Activated naive CD8-positive, alpha-beta T cell treated with anti-CD3 and anti-CD28 coated beads, Interleukin-2, amount 50 U/mL, for 24 hours (primary cell): ENCODE measurements at places on chromosomes 6 and 20.

DNA sequence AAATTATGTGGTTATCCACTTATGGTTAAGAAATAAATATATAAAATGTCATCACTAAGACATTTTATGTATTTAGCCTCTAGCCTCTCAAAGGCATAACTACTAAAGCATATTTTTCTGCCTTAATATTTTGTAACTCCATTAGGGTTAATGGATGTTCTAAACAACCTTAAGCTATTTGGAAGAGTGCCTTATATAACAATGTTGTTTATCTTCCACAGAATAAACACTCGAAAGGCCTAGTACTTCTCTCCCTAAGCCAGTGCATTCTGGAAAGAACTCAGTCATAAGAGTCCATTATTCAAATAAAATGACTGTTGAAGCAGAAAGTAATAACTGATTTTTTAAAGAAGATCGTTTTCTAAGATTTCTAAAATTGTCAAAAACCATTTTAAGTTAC lies 15.0 kb upstream of the PRIM2 start:
- DNase-seq: no peak

DNA sequence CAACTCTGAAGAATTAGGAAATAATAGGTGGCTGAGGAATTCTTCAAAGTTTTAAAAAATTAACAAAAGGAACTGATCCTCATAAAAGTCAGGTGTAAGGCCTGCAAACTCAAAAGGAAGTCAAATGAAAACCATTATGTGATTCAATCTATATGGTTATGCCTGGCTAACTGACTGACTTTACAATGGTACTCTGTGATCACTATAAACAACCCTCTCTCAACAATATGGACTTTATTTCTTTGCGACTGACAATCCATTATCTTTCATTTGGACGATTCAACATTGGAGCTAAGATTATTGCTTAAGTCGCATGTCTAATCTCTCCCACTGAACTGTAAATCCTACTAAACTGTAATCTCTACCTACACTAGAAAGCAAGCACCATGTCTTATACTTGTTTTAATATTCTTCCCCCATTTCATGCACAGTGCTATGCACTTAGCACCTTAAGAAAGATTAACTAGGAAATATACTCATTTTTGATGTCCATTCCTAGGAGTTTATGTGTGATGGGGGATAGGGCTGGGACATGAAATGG lies 1.4 kb downstream of the STK38 start:
- DNase-seq: no peak

DNA sequence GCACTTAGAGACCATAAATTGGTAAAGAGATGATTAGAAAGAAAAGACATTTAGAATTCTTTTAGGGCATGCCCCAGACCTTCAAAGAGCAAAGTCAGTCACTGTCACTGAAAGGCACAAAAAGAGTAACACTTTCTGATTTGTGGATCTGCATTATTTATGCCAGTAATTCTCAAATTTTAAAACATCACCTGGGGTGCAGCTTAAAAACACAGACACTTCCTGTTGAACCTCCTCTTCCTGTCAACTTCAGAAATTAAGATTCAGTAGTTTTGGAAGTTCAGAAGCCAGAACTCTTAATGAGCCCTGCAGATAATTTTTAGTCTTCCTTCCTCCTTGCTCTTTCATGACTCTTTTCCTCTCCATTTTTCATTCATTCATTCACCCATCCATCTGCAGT lies 137.5 kb downstream of the NRN1 start:
- DNase-seq: no peak

- no peak for DNase-seq
These were observed 151.4 kb upstream of the LAMA2 start for GRCh38 chr6:128731249-128732165.

- no peak for DNase-seq
These were observed 271.5 kb upstream of the KCNQ5 start for GRCh38 chr6:72350296-72350881.

DNA sequence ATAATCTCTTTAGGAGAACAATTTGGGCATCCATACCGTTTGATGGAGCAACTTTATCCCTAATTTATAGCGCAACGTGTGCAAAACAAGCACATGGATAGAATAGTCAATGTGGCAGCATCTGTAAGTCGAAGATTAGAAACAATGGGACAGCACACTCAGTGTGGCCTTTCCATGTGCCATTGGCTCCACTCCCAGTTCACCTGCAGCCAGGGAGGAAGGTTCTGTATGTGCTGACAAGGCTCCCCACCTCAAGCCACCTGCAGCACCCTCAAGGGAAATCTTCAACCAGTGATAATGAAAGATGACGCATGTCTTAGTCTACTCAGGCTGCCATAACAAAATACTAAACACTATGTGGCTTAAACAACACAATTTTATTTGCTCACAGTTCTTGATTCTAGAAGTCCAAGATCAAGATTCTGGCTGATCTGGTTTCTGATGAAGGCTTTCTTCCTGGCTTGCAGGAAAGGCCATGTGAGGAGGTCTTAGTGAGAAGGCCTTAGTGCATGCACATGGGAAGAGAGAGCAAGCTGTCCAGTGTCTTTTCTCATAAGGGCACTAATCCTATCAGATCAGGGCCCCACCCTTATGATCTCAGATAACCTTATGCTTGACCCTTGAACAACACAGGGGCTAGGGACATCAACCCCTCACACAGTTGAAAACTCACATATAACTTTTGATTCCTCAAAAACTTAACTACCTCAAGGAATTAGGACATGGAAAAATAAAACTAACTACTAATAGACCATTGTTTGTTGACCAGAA lies 34.9 kb upstream of the SHLD1 start:
- DNase-seq: no peak

- DNase-seq: no peak
These were observed 361.4 kb downstream of the SAMD5 start for GRCh38 chr6:147869869-147870268.

DNA sequence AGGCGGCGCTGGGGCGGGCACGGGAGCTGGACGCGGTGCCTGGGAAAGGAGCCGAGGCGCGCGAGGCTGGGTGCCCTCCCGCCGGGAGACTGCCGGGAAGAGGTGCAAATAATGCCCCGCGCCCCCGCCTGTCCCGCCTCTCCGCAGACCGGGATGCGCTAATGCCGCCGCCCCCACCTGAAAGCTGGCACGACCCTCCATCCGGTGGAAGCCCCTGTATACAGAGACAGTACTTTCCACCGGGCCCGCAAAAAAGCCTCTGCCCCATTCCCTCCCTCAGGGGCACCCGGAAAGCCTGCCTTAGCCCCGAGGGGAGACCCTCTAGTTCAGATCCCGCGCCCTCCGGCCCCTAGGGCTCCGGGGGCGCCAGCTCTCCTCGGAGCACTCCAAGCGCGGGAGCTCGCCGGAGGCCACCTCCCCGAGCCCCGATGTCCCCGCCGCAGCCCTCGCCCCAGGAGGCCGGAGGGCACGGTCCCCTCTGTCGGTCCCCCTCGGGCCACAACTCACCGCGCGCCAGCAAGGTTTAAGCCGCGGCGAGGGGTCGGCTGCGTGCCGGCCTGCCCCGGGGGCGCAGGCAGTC lies 1.2 kb downstream of the GRM4 start:
- no peak for DNase-seq

DNA sequence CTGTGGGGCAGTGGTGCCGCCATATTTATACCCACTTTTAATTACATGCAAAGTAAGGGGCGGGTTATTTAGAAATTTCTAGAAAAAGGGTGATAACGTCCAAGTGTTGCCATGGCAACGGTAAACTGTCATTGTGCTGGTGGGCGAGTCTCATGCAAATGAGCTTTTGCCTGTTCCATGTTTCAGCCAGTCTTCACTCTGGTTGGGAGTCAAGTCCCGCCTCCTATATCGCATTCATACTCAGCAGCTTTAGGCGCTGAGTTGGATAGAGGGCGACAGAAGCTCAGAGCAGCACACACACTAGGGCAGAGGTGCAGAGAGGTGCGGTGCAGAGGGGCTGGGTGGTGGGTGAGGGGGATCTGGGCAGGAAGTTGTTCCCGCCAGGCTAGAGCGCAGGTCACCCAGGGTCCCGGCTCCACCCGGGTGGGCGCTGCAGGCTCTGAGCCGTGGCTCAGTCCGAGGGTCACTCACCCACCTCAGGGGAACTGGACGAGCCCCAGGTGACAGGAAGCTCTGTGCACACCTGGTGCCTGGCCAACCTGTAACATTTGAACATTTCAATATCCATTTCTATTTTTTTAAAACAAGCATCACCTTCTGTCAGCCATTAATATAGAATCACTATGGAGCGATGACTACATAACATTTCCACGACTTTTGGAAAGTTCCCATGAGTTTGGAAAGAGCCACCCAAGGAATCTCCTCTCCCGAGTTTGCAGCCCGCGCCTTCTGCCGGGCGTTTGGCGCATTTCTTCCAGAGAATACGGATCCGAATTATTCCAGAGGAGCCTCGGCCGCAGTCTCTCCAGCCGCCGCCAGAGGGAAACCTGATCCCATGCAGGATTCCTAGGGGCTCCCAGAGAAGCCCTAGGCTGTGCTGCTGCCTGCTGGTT lies 89.1 kb upstream of the PHACTR3 start:
- DNase-seq: peak; percentile 29

DNA sequence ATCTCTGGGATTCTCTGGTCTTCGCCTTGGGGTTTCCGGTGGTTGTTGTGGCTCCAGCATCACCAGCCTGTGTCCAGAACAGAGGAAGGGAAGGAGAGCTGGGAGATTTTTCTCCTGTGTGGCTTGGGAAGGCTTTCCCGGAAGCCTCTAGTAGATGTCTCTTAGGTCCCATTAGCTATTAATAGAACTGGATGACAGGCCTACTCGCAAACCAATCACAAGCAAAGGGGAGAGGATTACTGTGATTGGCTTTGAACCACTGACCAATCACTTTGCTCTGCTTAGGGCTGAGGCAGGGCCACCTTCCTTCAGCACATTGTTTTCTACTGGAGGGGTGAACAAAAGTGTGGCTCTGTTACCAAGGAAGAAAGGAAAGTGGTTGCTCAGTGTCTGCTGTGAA lies 203.4 kb upstream of the SULF2 start:
- DNase-seq: no peak

GRCh38 chr20:24575811-24576210 lies 106.4 kb downstream of the SYNDIG1 start:
- no peak for DNase-seq

DNA sequence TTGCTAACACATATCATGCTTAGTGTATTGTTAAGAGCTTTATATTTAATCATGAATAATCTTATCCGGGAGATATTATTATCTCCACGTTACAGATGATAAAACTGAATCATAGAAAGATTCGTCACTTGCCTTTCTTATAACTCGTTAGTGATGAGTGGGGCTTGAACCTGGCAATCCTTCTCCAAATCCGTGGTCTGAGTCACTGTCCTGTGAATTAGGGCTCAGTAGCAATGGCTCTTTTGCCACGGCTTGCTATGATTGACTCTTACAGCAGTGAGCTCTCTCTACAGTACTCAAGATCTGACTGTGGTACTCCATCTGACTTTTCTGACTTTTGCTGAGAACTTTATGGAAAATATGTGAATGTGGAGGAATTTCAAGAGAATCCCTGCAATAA lies 246.9 kb downstream of the PACRG start:
- no peak for DNase-seq

GRCh38 chr6:148596891-148597455 lies 149.9 kb upstream of the UST start:
- DNase-seq: no peak

GRCh38 chr6:21753241-21754108 lies 159.9 kb downstream of the SOX4 start:
- DNase-seq: no peak

- DNase-seq: no peak
These were observed 20.4 kb downstream of the SERINC3 start for GRCh38 chr20:44501448-44501847.

DNA sequence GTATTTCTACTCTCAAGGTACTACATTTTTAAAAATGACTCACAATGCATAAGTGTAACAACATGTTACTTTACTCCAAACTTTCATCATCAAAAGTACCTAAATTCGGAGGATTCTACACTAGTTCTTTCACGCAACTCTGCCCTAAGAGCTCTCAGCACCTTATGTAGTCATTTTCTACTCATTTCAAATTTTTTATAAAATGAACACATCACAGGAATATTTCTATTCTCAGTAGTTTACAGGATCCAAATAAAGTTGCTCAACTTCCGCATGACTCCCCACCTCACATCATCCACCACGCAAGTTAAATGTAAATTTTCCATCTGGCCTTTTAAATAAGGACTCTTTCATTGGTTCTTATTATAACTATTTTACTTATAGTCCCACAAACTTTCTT lies 344.9 kb upstream of the MANEA start:
- no peak for DNase-seq

DNA sequence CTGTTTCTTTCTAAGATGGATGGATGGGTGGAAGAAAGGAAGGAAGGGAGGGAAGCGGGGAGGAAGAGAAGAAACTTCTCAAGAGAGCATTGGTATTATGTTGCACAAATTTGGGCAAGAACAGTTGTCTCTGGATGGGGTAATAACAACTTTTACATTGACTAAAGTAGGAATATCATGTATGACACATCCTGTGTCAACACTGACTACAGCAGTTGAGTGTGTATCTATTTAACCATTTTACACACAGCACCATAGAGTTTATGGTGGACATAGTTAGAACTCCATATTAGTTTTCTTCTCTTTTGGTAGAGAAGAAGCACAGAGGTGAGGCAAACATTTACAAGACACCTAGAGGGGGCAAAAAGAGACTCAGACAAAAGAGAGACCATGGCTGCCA lies 44.2 kb upstream of the RNF146 start:
- DNase-seq: no peak

GRCh38 chr20:35006531-35006971 lies 50.9 kb downstream of the MYH7B start:
- no peak for DNase-seq

GRCh38 chr6:42532038-42532669 lies 31.7 kb upstream of the UBR2 start:
- DNase-seq: no peak

DNA sequence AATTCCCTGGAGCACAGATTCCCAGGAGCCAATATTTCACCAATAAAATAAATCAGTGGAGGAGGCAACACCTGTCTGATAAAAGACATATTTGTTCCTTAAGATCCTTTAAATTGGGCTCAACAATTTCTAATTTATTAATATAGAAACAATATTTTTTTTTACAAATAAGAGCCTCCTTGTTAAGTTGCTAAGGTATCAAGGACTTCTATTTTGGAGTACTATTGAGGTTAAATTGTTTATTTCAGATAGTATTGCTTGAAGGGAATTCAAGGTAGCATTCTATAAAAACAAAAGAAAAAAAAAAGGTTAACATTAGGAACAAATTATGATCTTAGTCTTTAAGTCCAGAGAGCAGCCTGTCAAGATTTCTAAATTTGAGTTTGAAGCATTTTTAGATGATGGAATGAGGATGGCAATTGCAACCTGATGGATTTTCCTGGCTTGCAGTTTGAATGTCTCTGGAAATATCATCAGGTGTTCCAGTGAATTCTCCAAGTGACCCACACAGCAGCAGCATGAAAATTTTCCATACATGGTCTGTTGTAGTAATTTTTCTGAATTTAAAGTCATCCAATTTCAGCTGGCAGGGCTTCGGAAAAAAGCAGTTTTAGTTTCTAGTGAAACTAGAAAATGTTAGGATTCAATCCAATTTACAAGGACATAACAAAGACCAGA lies 19.3 kb upstream of the NCR2 start:
- DNase-seq: no peak

- peak; percentile 71 for DNase-seq
These were observed 154.9 kb downstream of the OR2B2 start for GRCh38 chr6:27757307-27757706.
